NCI-H1930 (cell line): ENCODE measurements at places on chromosomes 1 and 21.

GRCh38 chr21:41731081-41731480 is 35.8 kb downstream of the RIPK4 start:
- DNase-seq: no peak

DNA sequence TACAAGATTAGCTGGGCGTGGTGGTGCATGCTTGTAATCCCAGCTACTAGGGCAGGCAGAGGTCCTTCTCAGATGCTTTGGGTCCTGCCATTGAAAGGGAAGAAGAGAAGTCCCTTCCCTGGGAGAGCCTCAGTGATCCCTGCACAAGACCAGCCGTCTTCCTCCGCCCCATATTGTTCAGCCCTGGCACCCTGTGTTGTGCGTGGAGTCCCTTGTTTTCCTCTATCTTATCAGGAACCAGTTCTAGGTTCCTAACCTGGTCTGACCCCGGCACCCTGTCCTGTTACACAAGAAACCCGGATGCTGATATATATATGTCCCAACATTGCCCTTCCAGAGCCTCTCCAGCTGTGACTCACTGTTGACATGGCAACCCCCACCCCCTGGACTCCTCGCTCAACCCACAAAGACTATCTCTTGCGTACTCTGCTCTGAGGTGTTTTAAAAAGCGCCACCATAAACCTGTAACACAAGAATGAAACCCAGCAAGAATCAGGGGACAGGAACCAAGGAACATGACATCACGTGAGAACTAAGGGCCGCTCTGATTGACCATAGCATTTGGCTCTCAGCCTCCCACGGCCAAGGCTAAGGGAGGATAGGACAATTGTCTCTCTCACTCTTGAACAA is 4.8 kb downstream of the MX2 start:
- no peak for DNase-seq

DNA sequence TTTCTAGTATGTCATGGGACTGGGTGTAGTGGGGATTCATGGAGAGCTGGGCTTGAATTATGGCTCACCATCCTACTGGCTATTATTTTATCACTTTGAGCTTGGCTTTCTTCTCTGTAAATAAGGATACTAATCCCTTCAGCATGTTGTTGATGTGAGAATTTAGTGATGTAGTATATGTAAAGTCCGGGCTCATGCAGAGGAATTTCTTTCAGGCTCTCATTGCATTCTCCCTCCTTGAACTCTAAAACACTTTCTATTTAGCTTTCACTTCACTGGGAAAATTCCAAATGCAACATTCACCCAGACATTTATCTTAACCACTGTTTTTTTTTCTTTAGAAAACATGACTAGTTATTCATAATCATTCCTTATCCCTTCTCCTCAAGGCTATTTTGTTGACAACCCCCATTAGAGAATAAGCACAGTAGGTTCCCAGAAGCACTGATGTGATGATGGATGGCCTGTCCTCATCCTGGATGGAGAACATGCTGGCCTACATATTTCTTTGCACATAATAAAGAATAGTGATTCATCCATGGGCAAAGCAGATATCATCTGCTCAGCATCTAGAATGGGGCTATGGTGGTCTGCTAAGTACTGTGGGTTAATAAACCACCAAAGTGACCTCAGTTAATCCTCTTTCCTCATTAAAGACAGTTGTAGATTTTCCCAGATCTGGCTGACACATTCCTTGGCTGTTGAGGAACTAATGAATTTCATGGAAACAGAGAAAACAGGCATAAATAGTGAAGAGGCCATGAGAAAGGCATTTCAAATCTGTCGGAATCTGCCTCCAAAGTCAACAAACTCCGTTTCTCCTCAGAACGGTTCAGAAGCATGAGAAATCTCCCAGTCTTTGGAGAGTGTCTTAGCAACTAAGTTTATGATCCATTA is 68.0 kb upstream of the CYP2J2 start:
- DNase-seq: no peak

DNA sequence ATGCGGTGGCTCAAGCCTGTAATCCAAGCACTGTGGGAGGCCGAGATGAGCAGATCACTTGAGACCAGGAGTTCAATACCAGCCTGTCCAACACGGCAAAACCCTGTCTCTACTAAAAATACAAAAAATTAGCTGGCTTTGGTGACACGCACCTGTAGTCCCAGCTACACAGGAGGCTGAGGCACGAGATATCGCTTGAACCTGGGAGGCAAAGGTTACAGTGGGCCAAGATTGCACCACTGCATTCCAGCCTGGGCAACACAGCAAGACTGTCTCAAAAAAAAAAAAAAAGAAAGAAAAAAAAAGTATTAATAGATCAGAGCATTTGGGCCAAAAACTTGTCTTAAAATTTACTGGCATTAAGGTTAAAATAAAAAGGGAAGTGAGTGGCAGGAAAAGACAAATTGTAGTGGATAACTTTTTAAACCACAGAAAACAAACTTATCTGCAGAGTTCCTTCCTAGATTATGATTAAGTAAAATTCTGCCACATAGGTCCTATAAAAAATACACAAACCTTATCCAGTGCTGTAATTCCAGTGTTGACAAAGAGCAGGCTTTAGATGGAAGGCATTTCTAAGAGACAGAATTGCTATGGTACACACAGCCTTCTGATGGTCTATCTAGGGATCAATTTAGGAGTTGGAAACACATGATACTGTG is 53.3 kb downstream of the EIF4G3 start:
- DNase-seq: no peak

- no peak for DNase-seq
Observed at GRCh38 chr1:204198348-204199340, 2.4 kb upstream of the KISS1 start.
